ENCODE measurements at places on chromosomes 2 and 18.

DNA sequence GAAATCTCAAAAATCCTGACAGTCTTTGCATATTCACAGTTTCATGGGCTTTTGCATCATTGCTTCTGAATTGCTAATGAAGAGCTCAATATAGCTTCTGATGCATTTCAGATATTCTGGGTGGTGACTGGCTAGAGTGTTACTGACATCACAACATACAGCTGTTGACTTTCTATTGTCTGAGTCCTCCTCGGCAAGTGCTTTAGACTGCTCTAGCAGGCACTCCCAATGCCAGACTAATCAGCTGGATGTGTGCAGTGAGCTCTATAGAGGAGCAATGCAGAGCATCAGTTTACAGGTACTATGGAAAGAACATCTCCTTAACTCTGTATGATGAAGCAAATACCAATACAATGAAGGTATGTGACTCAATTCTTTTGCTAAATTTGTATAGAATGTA is 54.9 kb downstream of the R3HDM1 start:
- DNase-seq: no peak

DNA sequence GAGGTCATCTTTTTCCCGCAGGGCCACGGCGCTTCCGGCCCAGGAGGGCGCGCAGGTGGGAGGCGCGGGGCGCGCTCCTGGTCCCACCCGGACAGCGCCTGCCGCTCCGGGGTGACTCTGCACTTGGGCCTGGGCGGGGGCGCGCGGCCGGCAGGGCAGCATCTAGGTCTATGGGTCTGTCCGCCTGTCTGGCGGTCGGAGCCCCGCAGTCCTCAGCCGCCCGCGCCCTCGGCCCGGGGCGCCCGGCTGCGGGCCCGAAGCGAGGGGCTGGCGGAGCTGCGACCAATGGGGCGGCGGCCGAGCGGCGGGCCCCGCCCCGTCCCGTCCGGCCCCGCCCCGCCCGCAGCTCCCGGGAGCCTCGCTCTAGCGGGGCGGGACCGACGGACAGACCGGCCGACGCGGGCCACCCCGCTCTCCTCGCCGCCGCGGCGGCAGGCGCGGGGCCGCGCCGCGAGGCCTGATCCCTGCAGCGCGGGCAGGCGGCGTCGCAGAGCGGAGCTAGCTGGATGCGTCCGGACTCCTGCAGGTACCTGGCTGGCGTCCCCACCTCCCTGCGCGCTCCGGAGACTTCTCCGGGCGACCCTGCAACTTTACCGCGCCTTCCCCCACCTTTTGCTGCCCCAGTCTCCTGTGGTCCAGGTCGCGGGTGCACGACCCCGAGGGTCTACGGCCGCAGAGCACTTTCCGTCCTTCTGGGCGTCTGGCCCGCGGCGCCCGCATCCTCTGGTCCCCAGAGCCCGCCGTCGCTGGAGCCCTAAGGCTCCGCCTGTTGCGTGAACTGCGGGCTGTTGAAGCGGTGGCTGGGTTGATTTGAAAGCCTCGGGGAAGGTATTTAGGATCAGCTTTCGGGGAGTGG is at the start of gene KCNS3:
Gene KCNS3 (plus strand): TSS at position 387 of the 856 bp plus-strand sequence. CDS start 52,342 bp downstream, outside the sequence.
- DNase-seq: peak; percentile 30

DNA sequence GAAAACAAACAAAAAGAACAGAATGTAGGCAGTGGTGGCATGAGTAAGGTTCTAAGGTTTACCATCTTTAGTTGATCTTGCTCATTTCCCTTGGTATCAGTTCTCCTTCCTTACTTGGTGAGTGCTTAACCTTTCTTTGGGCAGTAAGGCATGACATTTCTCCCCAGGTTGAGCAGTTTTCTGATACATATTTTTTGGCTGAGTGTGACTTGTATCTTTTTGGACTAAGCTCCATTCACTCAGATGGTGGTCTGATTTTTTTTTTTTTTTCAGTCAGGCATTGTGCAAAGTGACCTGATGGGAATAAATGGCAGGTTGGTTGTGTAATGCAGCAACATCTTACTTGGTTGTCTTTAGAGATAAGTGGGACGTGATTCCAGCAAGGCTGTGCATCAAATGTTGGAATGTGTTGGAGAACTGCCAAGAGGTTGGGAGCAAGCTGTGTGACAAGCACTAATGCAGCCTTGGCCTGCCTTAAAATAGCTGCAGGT is 15.1 kb downstream of the SPTBN1 start:
- DNase-seq: peak; percentile 69

GRCh38 chr2:207251573-207252192 is 85.9 kb upstream of the KLF7 start:
- DNase-seq: peak; percentile 38

DNA sequence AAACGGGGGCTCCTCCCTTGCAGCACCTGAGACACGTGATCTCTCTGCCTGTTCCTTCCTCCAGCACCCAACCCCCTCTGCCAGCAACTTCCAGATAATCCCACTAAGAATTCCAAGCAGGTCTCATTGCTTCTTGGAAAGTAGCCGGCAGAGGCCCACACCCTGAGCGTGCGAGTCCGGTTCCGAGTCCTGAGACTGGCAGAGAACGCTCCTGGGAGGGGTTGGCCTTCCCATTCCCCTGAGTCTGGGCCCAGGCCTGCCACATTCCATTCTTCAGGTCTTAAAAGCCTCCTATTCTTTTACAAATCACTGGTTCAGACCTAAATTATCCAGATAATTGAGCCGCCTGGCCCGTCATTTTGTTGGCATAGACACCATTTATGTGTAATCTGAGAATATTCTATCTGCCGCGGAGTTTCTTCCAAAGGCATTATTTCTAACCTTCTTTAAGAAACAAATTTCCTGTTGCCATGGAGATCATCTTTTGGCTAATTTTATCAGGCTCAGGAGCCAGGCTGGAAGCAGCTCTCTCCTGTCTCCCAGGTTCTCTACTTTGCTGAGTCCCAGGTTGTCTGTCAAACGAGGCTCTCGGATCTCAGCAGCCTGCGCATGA is 165.4 kb downstream of the MYCN start:
- no peak for DNase-seq

GRCh38 chr2:26649322-26649721 is 8.2 kb upstream of the CIB4 start:
- no peak for DNase-seq

GRCh38 chr18:7464245-7464966 is 102.7 kb upstream of the PTPRM start:
- DNase-seq: no peak

DNA sequence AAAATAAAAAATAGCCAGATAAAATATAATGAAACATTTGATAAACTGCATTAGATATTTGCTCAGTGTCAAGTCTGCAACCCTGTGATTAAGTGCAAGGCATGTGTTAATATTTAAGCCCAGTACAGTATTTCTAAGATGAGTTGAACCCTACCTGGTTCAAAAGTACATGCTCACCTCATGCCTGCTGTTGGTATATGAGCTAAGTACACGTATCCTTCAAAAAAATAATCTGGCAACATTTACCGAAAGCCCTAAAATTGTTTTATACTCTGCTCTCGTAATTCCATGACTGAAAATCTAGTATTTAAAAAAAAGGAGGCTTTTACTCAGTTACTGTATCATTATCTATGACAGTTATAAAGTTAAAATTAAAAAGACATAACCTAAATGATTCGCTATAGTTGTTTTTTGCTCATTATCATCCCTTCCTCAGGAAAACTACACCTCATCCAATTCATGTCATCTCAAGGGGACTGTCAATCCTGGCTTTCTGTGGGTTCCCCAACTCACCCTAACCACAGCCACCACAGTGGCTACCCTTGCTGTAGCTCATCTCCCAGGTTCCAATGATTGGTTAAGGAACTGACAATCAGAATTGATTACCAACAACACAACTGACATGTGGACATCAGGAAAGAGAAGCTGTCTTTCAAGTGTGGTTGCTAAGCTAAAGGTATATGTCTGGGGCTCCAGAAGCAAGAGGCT is 10.6 kb downstream of the TLK1 start:
- DNase-seq: no peak

DNA sequence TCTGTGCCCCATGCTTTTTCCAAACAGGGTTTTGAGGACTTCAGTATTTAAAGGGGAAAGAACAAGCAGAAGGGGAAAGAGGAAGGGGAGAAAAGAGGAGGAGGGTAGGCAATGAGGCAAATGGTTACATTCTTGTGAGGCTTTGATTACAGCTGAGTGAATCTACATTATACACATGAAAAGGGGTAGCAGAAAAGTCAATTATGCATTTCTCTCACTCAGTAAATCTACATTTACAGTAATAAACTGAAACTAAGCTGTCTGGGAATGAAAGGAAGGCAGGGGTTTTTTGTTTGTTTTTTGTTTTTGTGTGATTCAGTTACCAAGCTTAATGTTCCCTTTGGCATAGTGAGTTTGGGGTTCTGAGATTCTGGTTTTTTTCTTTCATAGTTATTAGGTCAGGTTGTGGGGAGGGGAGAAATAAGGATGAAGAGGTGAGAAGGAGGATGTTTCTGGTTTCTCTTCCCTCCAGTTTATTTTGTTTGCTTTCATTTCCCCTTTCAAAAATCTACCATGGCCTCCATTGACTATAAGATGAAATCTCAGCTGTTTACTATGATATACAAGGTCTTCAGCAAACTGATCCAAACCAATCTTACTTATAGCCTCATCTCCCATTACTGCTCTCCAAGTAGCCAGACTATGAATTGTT is 18.7 kb downstream of the C18orf63 start:
- no peak for DNase-seq

DNA sequence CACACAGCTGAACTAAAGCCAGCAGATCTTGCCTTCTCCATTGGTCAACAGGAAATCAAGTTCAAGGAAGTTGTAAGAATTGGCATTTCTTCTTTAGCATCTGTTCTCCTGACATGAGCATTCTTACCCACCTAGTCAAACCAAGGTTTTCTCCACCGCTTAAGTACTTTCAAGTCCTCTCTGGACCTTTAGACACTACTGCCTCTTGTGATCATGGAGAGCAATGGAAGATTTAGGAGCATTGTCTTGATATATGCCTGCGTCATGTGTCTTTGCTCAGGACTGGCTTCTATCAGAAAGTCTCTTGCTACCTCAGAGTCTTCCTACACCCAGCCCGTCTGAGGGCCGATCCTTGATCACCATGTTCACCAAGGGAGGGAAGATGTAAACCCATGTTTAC is 262.2 kb downstream of the PHLPP1 start:
- peak; percentile 20 for DNase-seq

DNA sequence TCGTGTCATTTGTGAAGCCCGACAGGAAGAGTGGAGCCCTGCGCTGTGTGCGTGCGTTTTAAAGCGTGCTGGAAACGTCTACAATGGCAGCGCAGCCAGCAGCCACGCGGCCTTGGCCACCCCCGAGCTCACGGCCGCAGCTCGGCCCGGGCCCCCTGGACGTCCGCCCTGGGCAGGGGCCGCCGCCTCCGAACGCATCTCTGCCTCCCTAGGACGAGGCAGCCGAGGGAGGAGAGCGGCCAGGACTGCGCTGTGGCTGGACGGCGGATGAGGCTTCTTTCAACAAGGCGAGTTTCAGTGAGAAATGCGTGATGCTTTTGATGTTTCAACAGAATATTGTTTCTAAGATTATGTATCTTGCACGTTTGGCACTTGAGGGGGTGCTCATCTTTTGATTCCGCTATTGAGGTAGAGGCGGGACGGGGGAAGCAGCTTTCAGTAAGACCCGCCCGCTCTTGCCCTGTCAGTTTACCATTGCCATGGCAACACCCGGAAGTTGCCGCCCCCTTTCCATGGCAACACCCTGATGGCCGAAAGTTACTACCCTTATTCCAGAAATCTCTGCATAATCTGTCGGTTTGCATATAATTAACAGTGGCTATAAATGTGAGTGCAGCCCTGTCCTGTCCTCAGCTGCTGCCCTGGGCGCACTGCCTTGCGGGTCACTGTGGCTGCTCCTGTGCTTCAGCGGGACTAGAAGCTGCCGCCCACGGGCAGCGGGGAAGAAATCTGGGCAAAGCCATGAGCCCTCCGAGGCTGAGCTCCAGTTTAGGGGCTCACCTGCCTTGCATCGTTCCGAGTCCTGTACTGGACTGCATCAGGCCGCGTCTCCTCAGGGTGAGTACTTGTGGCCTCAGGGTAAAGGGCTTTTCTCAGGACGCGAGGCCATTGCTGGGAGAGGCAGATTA is 38.6 kb downstream of the ADNP2 start:
- peak; percentile 86 for DNase-seq

DNA sequence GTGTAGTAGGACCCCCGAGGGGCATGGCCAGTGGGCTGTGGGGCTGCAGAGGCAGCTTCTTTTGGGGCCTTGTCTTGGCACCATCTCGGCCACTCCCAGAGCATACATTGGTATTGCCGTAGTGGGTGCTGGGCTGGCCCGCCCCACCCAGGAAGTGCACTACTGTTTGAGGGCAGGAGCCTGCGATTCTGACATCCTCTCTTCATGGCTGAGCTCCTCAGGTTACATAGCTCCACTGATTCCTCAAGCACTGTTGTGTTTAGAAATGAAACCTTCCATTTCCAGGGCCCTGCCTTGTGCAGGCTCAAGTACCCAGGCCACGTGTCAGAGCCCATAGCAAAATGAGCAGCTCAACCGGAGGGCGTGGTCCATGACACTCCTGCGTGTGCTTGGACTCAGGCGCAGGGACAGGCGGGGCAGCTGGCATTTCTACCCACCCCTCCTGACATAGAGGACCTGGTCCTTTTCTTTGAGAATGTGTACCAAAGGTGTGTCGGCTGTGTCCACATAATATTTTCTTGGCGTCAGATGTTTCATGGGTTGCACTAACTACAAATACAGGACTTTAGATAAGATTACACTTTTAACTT is 67.9 kb downstream of the DGKD start:
- no peak for DNase-seq

- DNase-seq: peak; percentile 52
Observed at GRCh38 chr2:119389615-119390306, 23.0 kb downstream of the DBI start.

DNA sequence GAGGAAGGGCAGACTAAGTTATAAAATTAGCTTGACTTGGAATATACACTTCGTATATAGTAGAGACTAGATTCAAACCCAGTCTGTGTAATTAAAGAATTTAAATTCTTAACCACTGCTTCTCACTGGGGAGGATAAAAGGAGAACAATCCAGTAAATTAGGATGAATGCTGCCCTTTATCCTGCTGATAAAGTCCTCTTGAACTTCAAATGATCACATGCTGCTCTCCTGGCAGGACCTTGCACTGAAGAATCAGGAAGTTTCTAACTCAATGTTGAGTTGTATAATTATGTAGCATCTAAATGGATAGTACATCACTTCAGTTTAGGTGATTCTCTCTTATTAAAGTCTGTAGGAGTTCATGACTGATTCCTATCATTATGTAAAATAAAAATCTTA is 1179.7 kb downstream of the DSC3 start:
- DNase-seq: no peak

DNA sequence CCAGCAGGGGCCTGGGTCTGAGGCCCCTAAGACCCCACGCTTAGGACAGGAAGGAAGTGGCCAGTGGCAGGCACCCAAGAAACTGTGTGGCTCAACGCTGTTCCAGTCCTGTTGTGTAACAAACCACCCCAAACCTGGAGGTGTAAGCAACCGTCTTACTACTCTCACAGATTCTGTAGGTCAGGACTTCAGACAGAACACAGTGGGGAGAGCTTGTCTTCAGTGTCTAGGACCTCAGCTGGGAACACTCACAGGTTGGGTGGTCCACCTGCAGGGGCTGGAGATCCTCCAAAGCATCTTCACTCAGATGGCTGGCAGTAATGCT is 123.0 kb downstream of the KLHL29 start:
- no peak for DNase-seq

DNA sequence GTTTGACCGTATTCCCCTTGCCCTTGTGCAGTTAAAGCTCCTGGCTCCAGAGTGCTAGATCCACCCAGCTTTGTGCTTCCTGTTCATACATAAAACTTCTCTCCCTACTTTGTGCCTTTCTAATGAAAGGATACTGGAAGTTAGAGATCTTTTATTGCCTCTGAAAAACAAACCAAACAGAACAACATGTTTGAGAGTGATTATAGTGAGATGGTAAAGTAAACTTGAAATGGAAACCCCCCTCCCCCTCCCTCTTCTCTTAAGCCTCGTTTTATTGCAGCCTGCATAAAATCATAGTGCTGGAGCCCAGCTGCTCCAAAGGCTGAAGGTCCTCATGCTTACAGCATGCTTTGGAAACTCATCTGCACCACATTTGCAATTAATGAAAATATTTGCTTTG is 125.1 kb downstream of the TANC1 start:
- DNase-seq: no peak
